Sigmoid colon (tissue), 7 donors: ENCODE measurements at places on chromosomes 6 and 20. TPM values are rescaled to one million over a fixed set of nuclear protein-coding genes. Genes with fewer than 3 reads are reported as not detected.

The TMEM170B gene
- polyA plus RNA-seq, result 1.0 TPM

The TNFRSF6B gene
- polyA plus RNA-seq, result 1.2 TPM

The PLCB4 gene
- polyA plus RNA-seq, result 9.7 TPM

The GINS1 gene
- 1.2 TPM for polyA plus RNA-seq

The USP49 gene
- 0.23 TPM for polyA plus RNA-seq

The SPEF1 gene
- polyA plus RNA-seq, result 0.12 TPM

The CYP39A1 gene
- 2.4 TPM for polyA plus RNA-seq

The HLA-DQB1 gene
- polyA plus RNA-seq, result 182 TPM

The LY6G6C gene
- 1.2 TPM for polyA plus RNA-seq

The OR12D1 gene
- polyA plus RNA-seq, result not detected

The OPRL1 gene
- polyA plus RNA-seq, result 1.0 TPM

The RTN4IP1 gene
- polyA plus RNA-seq, result 10.2 TPM

The SLC26A8 gene
- 0.10 TPM for polyA plus RNA-seq

The C20orf202 gene
- not detected for polyA plus RNA-seq

The PCK1 gene
- 85.9 TPM for polyA plus RNA-seq

The TGM3 gene
- 0.42 TPM for polyA plus RNA-seq

The RPP40 gene
- 6.0 TPM for polyA plus RNA-seq

The RGS17 gene
- polyA plus RNA-seq, result not detected

The MEP1A gene
- polyA plus RNA-seq, result 43.0 TPM

The OR2H2 gene
- polyA plus RNA-seq, result not detected

The RXRB gene
- polyA plus RNA-seq, result 15.6 TPM

The MYL9 gene
- polyA plus RNA-seq, result 168 TPM

The FILIP1 gene
- 0.46 TPM for polyA plus RNA-seq

The CRYBG1 gene
- polyA plus RNA-seq, result 26.5 TPM

The CAGE1 gene
- 0.04 TPM for polyA plus RNA-seq

The CD109 gene
- under 0.01 TPM for polyA plus RNA-seq

The OLIG3 gene
- polyA plus RNA-seq, result not detected

The SLC35A1 gene
- 16.2 TPM for polyA plus RNA-seq

The TRIM15 gene
- polyA plus RNA-seq, result 38.4 TPM
